NCI-H1436 treated with DMSO at 0.1 percent for 48 hours (cell line): ENCODE measurements at places on chromosomes 16 and 17.
A peak's percentile ranks its signal among the peaks of the same experiment; 100 is the strongest.

- no peak for DNase-seq
Measured at GRCh38 chr16:72896485-72897118, 151.3 kb downstream of the ZFHX3 start.

DNA sequence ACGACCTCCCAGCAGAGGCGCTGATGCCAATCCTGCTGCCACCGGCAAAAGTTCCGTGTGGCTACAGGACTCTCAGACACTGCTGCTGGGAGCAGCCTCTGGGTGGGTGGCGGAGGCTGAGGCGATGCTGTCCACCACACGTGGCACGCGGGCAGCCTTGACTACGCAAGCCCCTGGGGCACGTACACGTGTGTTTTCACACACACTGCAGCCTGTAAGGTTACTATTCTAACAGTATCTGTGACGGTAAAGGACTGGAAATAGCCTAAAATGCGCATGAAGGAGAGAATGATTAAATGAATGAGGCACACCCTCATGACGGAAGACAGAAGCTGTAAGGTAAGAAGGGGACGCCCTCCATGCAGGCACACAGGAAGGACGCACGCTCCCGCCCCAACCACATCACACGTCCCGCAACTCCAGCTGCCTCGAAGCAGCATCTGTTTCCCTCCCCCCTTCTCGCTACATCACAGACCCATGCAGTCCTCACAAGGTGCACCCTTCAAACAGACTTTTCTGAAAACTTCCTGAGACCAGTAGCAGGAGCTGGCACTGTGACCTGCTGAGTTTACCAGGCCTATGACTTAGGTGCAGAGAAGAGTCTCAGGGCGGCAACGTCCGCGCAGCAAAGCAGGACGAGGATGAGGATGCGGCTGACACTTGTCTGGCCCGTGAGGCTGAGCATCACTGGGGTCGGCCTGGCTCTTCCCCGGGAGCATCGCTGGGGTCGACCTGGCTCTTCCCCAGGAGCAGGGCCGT, 28.7 kb upstream of the FASN start:
- DNase-seq, result no peak

GRCh38 chr17:65039336-65039988, 17.1 kb downstream of the GNA13 start:
- DNase-seq, result no peak

DNA sequence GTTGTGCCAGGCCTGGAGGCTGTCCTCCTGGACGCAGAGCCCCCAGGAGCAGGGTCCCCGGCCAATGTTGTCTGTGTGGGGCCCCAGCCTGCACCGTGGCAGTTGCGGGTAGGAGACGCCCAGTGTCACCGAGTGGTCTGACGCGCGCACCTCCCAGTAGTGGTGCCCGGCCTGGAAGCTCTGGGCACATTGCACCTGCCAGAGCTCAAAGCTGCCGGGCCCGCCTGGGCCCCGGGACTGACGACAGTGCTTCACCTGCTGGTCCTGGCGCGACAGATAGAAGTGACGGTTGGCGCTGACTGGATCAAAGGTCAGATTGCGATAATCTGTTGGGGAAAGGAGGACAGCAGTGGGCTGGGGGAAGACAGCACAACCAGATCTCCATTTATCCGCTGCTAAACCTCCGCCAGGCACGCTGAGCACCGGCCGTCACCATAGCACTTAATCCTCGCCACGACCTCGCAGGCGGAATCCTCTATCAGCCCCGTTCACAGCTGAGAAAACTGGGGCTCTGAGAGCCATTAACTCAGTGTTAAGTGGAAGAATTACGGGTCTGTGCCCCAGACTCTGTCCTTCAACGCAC, 5.6 kb downstream of the TRIM65 start:
- no peak for DNase-seq

- peak; percentile 15 for DNase-seq
Measured at GRCh38 chr17:6439951-6440350, 4.3 kb upstream of the PIMREG start.

DNA sequence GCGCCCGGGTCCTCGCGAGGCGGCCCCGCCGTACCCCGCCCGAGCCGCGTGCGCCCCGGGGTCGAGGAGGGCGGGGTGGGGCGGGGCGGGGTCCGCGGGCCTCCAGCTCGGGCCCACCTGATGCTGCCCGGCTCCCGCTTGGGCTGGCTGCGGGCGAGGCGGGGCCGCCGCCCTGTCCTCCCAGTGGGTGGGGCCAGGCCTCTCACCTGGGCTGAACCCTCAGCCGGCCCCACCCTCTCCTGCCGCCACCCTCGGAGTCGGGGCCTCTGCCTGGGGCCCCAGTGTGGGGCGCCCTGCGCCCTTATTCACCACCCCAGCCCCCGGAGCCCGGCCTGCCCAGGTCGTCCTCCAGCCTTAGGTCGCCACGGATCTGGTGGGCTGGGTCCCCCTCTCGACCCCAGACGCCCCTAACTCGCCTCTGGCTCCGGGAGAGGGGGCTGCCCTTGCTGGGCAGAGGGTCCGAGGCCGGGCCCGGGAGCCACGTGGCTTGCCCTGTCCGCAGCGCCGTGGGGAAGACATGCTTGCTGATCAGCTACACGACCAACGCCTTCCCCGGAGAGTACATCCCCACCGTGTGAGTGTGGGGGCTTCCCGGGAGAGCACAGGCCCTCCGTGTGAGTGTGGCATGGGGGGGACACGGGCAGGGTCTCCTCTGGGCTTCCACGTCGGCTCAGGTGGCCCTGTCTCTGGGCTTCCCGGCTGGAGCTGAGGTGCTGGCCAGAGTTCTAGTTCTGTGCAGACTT, 578 bp downstream of the RAC3 start:
- DNase-seq, result no peak

DNA sequence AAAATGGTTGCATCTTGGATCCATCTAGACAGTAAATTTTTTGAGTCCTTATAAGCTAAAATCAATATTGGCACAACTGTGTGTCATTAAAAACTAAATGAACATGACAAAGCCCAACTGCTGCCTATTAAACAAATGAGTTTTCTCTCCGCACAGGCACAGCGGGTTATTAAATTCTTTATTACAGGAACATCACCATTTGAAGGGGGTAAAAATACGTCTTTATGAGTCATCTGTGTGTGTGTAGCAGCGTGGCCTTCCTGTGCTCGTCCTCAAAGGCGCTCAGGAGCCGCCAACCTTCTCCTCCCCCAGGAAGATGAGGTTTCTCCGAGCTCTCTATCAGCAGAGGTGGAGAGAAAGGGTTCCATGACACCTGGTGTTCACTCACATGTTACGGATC, 62.6 kb upstream of the SDK2 start:
- peak; percentile 62 for DNase-seq

DNA sequence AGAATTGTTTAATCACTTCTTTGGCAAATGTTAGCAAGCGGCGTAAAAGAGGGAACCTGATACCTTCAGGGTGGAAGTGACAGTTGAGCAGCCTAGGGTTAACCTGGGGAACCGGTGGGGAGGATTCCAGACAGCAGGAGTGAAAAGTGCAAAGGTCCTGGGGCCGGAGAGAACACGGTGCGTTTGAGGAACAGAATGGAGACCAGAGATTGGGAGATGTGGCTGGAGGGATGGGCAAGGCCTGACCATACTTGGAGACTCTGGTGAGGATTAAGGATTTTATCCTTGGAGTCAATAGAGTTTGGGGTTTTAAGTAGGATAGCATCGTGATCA, 2.3 kb upstream of the ZNF500 start:
- no peak for DNase-seq

DNA sequence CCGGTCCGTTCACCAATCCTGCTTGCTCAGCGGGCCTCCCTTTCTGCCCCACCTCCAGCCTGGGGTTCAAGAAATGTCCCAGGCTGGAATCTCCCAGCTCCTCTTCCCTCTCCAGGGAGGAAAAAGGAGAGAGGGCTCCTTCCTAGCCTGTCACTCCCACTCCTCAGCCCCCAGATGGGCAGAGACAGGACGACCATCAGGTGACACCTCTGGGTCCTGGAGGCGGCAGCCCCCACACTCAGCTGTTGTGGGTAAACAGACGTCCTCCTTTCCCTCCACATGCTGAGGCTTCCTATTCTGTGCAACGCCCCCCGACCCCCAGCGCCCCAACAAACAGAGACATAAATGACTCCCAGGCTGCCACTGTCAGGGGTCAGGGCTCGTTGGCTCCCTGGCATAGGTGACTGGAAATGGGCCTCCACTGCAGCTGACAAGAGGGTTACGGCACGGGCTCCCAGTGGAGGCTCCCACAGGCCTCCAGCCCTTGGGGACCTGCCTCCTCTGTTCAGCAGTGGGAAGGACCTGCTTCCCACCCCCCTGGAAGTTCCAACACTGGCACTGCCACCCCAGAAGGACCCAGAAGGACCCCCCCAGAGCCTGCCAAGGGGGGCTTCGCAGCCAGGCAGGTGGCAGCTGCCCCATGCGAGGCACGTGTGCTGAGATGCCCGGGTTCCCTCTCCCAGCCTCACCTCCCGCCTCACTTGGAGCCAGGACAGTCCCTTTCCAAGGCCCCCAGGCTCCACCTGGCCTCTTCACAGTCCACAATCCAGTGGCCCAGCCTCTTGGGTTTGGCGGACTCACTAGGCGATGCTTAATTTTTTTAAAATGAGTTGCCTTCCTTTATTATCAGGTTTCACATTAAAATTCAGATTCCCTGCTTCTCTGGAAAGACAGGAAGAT, 232.3 kb downstream of the KATNIP start:
- no peak for DNase-seq

DNA sequence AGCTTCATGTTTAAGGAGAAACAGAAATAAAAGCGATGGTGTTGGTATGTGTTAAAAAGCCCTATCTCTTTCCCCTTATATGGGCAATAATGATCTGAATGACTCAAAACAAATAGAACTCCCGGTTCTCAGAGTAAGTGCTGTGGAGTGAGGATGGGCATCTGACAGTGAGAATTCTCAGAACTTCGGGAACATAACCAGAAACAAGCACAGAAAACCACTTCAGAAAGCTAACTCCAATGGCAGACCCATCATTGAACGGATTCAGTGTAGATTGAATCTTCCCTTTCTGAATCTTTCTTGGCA, 67.2 kb downstream of the CDH8 start:
- DNase-seq, result no peak

- DNase-seq, result no peak
Measured at GRCh38 chr17:19619705-19620325, 28.7 kb upstream of the ALDH3A2 start.

GRCh38 chr16:51355195-51355594, 204.1 kb upstream of the SALL1 start:
- no peak for DNase-seq

DNA sequence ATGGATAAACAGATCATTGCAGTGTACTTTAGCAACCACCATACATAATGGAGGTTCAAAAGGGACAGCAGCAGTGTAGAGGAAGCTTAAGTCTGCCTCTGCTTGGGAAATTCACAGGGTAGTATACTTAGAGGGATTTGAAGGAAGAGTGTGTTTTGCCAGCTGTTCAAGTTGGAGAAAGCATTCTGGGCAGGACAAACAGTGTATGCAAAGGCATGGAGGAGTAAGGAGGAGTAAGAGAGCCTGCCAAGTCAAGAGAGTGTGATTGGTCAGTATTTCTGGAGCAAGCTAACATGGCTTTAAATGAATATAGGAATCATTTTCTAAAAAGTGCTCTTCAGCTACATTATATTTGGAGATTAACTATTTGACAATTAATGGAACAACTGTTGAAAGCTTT, 22.9 kb upstream of the PHAF1 start:
- no peak for DNase-seq

- no peak for DNase-seq
Measured at GRCh38 chr17:80224683-80225082, 4.5 kb downstream of the SLC26A11 start.

GRCh38 chr17:39979893-39980350, 685 bp upstream of the PSMD3 start:
- peak; percentile 41 for DNase-seq

- no peak for DNase-seq
Measured at GRCh38 chr16:67537636-67538591, 9.3 kb downstream of the RIPOR1 start.

GRCh38 chr17:54373970-54374369, 526.7 kb upstream of the TOM1L1 start:
- no peak for DNase-seq

DNA sequence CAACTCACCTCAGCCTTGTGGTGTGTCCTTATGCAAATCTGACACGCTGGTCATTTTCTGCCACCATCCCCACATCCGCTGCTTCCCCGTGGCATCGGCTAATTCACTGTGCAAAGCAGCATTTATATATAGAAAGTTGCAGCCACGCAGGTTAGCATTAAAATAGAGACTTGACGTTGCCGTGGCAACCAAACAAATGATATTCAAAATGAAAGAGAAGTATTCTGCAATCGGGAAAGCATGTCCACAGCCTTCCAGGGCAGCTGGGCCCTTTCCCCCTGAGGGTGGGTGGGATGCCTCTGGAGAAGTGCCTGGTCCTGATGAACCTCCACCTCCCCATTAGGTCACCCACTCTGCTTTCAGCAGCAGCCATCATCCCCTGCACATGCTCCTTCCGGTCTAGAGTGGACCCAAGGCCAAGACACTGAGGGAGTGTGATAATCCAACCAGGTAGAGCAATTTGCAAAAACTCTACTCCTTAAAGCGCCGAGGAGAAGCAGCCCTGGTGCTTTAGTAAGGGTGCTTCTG, 138.7 kb downstream of the GAS7 start:
- no peak for DNase-seq

GRCh38 chr17:50279639-50280038, 5.4 kb downstream of the TMEM92 start:
- DNase-seq, result no peak

- no peak for DNase-seq
Measured at GRCh38 chr17:55688057-55688456, 34.6 kb downstream of the TMEM100 start.

- no peak for DNase-seq
Measured at GRCh38 chr16:23699100-23699499, 13.9 kb downstream of the ERN2 start.

DNA sequence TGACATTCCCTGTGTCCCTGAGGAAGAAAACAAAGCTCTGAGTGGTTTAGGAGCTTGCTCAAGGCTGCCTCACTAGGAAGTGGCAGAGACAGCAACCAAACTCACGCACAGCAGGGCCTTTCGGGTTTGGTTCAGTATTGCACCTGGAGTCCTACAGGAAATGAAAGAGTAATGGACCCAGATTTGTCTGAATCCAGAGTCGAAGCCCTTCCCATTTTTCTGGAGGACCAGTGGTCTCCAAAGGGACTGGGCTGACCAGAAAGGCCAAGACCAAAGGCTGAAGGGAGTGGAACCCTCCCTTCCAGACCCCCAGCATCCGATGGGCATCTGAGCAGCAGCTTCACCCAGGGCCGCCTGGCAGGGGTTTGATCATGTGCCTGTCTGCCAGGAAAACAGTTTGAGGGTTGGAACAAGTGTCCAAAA, 85.5 kb upstream of the RPL38 start:
- no peak for DNase-seq

- no peak for DNase-seq
Measured at GRCh38 chr17:3761918-3762380, 38.2 kb downstream of the HASPIN start.
